Kasumi-1 (cell line): ENCODE measurements at places on chromosomes 3 and 15.
A peak's percentile ranks its signal among the peaks of the same experiment; 100 is the strongest.

DNA sequence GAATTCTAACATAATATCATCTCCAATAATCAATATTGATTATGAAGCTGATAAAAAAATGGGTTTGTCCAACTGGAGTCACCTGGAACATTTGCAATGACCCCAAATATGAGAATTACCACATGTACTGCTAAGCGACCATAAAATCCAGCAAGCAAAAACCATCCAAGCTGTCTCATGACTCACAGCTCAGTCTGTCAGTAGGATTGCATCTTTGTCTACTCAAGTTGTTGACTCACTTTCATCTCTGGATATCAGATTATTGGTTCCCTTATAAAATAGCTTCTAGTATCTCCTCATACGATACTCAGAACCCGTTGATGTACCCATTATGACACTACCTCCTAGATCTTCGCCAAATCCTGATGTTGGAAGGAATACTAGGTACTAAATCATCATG is 209.8 kb upstream of the ATP11B start:
- DNase-seq: no peak

GRCh38 chr15:71115567-71116351 is 488 bp downstream of the THSD4 start:
- DNase-seq: no peak

GRCh38 chr3:127256733-127257271 is 31.0 kb downstream of the PRR20G start:
- DNase-seq: no peak

GRCh38 chr3:66413151-66413751 is 87.6 kb downstream of the LRIG1 start:
- DNase-seq: no peak

GRCh38 chr3:127651516-127652172 is 21.1 kb upstream of the ABTB1 start:
- DNase-seq: no peak

DNA sequence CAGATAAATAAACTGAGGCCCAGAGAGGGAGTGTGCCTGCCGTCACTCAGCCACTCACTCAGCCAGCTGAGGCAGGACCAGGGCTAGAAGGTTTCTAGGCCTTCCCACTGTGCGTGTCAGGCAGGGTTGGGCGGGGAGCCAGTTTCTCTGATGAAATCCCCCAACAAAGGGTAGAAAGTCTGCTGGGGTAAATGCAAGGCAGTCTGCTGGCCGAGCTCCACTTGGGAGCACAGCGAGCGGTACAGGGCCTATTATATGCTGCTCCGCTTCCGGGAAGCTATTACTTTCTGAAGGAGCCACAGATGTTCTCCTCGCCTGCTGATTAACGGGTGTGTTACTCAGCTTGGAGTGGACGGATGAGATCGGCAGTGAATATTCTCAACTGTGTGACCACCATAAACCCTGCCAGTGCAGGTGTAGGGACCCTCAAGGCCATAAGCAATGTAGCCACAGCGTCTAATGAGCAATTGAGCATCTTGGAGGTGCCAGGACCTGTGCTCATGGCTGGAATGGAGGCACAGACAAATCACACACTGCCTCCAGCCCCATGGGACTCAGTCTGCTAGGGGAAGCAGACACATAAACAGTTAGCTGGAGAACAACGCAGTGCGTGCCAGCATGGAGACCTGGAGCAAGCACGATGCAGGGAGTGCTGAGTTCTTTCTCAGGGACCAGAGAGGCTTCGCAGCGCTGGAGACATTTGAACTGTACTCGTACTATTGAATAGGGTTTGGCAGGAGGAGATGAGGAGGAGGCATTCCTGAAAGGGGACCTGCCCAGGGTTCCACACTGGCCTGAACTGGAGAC is 42.1 kb downstream of the CORO2B start:
- no peak for DNase-seq

GRCh38 chr3:18345015-18345367 is 80.1 kb downstream of the SATB1 start:
- no peak for DNase-seq

DNA sequence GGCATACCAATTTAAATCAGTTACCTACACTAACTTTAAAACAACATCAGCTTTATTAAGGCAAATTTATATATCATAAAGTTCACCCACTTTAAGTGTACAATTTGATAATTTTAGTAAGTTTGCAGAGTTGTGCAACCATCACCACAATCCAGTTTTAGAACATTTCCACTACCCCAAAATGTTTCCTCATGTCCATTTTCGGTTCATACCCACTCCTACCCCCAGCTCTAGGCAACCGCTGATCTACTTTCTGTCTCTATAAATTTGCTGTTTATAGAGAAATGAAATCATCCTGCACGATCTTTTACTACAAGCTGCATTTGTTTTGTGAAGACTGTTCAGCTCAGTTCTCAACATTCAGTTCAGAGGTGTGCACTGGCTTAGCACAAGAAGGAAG is 31.5 kb upstream of the FAM81A start:
- no peak for DNase-seq

DNA sequence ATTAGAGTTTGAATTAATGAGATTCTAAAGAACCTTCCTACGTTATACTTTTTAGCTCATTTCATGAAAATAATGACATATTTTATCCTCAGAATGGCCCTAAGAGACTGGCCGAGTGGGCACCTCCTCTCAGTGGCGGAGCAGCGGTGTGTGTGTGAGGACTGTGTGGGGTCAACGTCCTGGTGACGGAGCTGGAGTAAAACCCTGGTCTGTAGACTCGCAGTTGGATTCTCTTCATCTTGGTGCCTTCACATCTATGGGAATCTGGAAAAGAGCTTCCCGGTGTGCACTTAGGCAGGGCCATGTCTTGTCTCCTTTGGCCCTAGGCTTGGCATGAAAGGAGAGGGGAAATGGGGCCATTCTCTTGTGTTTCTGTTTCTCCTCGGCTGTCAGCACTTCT is 21.4 kb upstream of the PAQR5 start:
- no peak for DNase-seq

DNA sequence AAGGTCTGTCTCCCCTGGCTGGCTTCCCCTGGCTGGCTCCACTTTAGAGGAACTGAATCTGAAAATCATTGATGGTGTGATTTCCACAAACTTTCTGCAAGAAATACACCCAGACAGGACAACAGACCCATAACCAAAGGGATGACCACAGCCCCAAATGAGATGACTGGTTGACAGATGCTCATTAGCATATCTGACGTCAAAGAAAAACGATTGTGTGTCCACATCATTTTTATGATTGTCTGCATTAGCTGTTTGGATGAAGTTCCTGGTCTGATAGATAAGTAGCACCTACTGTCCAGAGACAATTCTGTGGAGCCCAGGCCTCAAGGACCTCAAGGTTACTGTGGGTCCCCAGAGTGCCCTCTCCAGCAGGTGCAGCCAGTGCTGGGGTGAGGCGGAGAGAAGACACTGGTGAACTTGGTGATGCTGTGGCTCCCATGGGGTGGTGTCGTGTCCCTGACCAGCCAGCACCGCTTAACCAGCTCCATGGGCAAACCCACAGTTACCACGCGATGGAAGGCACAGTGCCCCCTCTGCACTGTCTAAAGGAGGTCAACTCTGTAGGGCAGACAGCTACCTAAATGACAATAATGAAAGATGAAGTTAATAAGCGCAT is 127.4 kb downstream of the NSMCE3 start:
- DNase-seq: no peak

DNA sequence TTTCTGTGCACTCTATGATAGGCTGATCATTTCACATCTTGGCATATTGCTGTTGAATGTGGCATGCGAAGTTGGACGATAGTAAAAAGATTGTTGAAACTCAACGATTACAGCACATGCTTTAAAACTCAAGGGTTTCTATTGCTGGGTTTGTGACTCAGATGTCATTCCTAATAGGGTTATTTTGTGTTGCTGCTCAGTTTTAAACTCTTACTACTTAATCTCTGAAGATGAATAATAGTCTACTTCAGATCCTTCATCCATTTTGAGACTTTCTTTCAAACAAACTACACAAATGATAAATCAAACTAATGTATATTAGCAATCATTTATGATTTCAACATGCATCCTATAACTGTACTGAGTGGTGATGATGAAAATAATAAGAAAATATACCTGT is 71.3 kb upstream of the MBNL1 start:
- DNase-seq: peak; percentile 14

DNA sequence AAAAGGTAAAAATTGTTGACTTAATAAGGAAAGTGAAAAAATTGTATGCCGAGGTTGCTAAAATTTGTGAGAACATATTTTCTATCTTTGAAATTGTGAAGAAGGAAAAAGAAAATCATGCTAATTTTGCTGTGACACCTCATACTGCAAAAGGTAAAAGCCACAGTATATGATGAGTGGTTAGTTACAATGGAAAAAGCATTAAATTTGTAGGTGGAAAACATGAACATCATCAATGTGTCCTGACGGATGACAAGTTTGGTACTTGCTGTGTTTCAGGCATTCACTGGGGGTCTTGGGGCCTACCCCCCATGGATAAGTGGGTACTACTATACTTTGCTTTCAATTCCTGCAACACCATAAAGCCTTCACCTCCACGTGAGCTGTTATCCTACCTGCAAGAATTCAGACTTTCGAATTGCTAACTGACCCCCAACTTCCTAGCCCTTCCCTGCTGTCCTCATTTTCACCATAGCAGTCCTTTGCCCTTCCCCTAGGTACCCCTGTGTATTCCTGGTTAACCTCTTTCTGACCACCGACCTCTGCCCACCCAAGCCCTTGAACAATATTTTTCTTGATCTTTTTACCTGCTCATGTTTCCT is 62.4 kb downstream of the RAB7A start:
- no peak for DNase-seq
